ENCODE measurements at places on chromosomes 2 and 18.

GRCh38 chr18:72965616-72966015, 97.8 kb upstream of the NETO1 start:
- no peak for DNase-seq

DNA sequence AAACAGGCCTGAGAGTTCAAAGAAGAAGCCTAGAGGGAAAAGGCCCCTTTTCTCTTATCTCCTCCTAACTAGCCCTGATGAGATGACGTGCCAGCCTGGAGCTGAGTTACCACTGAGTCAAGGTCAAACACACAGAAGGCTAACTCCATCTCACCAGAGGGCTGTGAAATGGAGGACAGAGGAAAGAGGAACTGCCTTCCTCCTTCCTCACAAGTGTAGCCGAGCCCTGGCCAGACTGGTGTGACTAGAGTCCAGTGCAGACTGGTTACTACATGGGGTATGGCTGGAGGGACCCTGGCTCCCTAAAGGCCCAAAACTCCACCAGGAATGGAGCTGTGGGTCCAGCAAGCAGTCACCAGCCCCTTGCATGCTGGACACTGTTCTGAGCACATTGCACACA, 35.7 kb upstream of the GYPC start:
- no peak for DNase-seq

DNA sequence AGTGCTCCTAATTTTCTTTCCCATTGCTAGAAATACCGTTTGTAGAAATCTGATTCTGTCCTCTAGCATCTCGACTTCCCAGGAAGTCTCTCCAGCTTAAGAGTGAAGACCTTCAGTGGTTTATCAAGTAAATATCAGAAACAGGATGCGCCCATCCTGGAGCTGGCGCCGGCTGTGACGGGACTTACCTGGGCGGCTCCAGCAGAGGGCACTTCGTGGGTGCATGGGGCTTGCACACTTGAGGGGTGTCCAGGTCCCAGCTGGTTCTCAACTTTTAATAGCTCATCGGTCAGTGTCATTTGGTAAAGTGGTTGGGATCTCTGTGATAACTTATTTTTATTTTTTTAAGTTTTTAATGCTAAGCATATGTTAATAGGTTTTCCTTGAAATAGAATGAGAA, 167.0 kb upstream of the TPO start:
- DNase-seq, result no peak

DNA sequence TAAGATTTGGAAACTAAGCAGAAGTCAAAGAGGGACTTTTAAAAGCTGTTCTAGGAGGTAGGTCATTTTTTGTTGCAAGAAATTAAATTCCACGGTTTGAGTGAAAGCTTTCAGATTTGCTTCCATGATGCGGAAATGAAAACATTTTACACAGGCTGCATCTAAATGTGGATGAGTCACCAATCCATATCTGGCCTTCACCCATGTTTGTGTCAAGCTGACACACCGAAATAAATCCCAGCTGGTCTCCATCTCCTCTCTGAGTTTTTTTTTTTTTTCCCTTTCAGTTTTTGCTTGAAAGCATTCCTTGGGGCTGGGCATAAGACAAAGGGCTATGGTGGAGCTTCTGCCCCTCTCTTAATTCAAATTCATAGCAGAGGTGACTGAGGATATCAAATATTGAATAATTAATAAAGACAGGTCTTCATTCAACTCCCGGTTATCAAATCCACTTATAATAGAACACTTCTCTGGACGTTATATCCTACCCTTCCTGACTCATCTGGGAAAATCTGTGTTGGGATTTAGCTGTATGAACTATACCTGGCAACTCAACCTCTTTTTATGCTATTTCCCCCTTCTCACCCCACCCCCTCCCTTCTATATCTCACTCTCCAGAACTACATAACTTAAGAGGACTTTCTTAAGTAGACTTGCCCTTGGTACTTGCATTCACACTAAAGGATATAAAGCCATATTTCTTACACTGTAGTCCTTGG, 558.3 kb upstream of the GCFC2 start:
- DNase-seq, result peak; percentile 34

- DNase-seq, result no peak
Observed at GRCh38 chr2:40348665-40349064, 103.2 kb downstream of the SLC8A1 start.

- peak; percentile 50 for DNase-seq
Observed at GRCh38 chr2:127695491-127696472, 5.5 kb upstream of the SFT2D3 start.

- no peak for DNase-seq
Observed at GRCh38 chr2:28600181-28600580, 104.3 kb downstream of the PLB1 start.

- no peak for DNase-seq
Observed at GRCh38 chr2:74048843-74049519, 64.3 kb downstream of the TET3 start.

- no peak for DNase-seq
Observed at GRCh38 chr18:63089041-63089440, 230.5 kb downstream of the BCL2 start.

DNA sequence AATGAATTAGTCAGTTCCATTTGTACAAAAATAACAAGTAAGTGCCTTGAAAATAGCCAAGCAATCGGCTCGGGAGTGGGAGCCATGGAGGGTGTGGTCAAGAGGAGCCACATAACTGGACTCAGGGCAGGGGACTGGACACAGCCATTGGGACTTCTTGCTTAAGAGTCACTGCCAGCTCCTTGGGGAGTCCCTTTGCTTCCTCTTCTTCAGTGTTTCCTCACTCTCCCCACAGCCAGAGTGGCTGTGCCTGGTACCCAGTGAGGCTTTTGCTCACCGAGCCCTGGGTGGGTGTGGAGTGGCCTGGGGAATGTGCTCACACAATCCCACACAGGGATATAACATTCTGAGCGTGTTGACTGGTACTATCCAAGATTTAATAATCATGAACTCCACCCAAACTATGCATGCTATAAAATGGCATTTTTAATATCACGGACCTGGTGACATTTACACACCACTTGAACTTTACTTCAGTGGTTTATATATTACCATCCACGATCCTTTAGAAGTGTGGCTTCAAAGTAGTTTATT, 94.6 kb downstream of the PTGR3 start:
- DNase-seq, result no peak

- DNase-seq, result no peak
Observed at GRCh38 chr2:27582129-27582694, 630 bp upstream of the ZNF512 start.

- no peak for DNase-seq
Observed at GRCh38 chr18:23752796-23753195, 63.5 kb downstream of the LAMA3 start.

- peak; percentile 79 for DNase-seq
Observed at GRCh38 chr2:147644491-147644890, 200.3 kb upstream of the ACVR2A start.

DNA sequence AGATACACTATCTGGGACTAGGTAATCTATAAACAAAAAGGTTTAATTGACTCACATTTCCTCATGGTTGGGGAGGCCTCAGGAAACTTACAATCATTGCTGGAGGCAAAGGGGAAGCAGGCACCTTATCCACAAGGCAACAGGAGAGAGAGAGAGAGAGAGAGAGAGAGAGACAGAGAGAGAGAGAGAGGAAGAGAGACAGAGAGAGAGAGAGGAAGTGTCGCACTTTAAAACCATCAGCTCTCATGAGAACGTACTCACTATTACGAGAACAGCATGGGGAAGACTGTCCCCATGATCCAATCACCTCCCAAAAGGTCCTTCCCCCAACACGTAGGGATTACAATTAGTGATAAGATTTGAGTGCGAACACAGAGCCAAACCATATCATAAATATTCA, 253.5 kb upstream of the TRIB2 start:
- no peak for DNase-seq

GRCh38 chr2:17674817-17675216, 78.8 kb downstream of the SMC6 start:
- DNase-seq, result no peak

DNA sequence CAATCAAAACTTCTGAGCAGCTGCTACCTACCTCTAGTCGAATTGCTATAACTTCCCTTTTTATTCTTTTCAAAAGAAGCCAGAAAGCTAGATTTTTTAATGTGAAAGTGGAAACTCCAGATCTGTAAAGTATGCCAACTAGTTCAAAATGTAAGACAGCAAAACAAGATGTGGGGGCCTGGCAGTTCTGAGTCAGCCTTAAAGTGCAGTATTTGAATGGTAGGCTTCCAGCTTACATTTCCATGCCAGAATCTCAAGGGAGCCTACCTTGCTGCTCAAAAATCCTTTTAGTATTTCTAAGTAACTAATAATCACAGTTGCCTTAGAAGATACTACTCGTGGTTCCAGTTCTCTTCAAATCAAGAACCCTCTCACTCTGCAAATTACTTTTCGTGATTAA, 1288.7 kb downstream of the LRP1B start:
- no peak for DNase-seq

GRCh38 chr18:79540904-79541282, 138.7 kb upstream of the CTDP1 start:
- no peak for DNase-seq

DNA sequence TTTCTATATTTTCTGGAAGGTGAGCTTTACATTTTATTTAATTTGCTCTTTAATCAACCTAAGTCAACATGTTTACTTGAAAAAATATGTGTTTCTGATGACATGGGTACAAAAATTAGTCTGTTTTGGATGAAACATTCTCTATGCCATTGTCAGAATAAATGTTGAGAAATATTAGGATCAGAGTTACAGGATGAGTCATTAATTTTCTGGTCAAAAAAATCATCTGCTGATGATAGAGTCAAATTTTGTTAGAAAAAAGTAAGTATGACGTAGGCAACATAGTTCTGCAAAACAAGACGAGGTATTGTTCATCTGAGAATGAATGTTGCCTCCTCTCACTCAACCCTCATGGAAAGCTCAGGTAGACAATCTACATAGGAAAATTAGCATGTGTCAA, 107.6 kb upstream of the CAVIN2 start:
- no peak for DNase-seq

DNA sequence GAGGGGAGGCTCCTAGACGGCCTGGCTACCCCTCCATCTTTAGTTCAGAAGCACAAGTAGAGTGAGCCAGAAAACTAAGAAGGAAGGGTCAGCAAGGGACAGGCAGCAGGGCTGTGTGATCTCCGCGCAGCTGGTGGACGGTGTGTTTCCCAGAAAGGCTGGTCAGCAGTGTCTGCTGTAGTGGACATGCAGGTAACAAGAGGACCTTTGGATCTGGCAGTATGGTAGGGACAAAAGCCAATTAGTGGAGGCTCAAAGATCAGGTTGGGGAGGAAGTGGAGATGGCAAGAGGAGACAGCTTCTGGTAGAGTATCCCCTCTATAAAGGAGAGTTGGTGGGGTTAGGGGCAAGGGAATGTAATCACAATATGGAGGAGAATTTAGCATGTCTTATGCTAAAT, 95.1 kb downstream of the NCK2 start:
- DNase-seq, result no peak

- no peak for DNase-seq
Observed at GRCh38 chr2:147374423-147374811, 470.4 kb upstream of the ACVR2A start.

- no peak for DNase-seq
Observed at GRCh38 chr2:30984148-30984547, 154.1 kb downstream of the GALNT14 start.

DNA sequence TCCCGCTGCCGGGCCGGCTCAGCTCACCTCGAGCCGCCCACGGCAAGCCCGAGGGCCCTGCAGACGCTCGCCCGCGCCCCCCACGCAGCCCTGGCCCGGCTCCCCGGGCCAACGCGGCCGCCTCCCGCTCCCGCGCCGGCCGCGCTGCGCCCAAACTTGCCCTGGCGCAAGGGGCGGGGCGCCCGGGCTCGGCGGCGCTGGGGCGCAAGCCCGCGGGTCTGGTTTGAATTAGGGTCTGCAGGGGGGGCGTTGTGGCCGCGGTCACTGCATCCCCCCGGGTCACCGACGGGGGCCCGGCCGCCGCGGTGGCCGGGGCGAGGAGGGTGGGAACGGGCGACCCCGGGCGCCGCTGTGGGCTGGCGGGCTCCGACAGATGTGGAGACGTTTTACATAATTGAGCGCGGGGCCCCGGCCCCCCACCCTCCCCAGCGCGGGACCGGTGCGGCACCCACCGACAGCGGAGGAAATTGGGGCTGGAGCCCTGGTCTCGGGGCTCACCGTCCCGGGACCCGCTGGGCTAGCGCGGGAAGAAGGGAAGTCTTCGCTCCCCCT, 690 bp downstream of the SDC1 start:
- no peak for DNase-seq

GRCh38 chr2:172329416-172329773, 98.0 kb upstream of the ITGA6 start:
- no peak for DNase-seq

DNA sequence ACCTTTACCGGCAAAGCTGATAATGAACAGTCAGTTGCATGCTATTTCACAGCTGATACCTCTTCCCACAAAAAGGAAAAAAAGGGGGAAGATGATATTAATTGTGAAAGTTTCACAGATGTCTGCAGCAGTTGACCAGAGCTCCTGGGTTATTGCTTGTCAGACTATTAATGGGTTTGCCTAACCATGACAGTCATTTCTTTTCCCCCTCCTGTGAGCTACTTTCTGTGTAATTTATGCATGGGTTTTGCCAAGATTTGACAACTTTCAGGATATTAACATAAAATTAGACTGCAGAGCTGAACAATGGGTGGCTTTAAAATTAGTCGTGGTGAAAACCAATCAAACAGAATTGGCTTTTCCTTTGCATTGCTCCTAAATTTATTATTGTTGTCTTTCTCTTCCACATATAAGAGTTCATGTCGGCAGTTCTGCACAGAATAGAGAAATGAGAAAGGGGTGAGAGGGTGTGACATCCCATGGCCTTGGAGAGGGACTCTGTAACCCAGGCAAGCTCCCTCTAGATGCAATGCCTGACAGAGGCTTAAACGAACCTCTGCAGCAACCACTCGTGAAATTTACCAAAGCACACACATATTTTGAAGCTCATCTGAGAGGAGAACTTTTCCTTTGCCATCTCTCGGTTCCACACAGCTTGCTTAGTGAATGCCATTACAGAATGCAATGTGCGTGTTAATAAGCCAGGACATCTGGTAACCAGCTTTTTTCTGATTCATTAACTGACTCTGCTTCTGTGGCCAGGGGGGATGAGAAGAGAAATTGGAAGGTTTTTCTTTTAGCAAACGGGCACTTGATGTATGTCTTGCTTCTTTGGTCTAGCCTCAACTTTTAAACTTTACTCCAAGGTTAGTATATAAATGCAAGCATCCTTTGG, 82.2 kb upstream of the ITGA4 start:
- peak; percentile 21 for DNase-seq

DNA sequence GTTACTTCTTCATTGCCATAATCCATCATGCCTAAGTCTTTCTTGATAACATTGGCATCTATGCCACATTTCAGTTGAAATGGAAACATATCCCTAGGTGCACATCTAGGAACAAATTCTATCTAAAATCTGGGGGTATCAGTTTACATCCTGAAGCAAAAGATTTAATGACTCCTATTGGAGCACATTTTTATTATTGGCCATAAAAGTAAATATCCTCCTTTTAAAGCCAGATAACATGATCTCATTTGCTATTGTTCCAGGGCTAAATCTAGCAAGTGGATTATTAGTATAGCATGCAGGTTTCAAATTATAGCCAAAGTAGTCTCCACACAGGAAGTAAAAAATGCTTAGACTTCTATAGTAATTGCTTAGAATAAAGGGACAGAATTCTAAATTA, 193.2 kb downstream of the CDH2 start:
- DNase-seq, result no peak

GRCh38 chr18:3075491-3075890, 62.5 kb upstream of the LPIN2 start:
- no peak for DNase-seq

- DNase-seq, result no peak
Observed at GRCh38 chr18:57542126-57542525, 44.4 kb downstream of the FECH start.

- no peak for DNase-seq
Observed at GRCh38 chr2:71067567-71068217, 756 bp upstream of the NAGK start.

All from NCI-H1694 treated with DMSO at 0.1 percent for 48 hours (cell line).